ENCODE measurements at places on chromosomes 6 and 20.

DNA sequence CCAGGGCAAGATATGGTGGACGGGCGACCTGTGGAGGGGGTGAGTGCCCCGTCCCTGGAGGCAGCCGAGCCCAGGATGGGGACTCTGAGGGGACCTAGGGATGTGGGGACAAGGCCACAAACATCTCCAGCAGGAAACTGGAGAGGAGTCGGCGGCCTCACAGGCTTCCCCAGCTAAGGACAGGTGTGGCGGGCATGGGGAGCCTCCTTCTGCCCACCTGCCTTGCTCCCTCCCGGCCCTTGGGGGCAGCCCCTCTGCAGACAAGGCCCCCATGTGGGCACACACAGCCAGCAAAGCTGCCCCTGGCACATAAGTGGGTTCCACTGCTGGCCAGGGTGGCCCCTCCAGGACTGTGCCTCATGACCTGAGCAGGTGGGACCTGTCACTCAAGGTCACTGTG, 4.6 kb downstream of the CHRNA4 start:
- DNase-seq = no peak

DNA sequence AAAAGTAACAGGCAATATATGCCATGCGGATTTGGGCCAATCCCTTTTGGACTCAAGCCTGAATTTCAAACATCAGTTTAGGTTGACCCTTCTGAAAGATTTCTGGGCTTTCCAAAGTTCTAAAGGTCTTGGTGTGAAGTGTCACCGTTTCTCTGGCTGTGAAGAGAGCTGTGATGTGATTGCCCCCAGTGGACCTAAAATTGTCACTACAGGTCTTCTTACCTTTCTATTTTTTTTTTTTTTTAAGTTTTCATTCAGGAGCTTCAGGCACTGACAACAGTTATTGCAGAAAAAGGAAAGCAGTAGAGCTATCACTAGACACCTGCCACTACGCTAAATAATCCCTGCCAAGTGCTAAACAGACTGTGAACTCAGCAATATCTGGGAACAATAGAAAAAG, 75.7 kb upstream of the OPRM1 start:
- DNase-seq = no peak

DNA sequence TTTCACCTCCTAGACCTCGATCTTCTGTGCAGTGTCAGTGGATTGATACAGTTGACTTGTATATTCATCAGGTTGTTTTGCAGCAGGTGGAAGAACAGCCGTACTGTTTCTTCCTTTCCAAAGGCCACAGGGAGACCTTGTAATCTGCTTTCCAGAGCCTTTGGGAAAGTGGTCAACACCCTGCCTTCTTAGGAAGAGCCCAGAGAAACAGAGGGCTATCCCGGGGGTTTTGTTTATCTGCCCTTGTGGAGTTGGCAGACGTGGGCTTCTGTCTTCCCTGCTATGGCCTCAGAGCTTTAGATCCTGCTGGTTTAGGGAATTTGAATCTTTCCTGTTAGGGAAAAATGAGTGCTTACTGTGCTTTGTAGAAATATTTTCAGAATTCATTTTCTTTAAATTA, 19.6 kb downstream of the STX16 start:
- no peak for DNase-seq

DNA sequence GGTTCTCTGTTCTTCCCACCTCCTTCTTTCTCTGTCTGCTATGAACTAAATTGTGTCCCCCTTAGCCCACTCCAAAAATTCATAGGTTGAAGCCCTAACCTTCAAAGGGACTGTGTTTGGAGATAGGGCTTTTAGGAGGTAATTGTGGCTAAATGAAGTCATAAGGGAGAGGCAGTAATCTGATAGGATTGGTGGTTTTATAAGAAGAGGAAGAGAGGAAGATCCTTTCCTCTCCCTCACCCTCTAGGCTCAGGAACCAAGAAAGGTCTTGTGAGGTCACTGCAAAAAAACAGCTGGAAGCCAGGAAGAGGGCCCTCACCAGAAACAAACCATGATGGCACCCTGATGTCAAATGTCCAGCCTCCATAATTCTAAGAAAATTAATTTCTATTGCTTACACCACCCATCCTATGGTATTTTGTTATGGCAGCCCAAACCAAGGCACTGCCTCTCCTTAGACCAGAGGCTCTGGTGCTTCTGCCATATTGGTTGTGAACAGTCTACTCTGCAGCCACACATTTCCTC, 135.1 kb upstream of the COL21A1 start:
- DNase-seq = no peak

DNA sequence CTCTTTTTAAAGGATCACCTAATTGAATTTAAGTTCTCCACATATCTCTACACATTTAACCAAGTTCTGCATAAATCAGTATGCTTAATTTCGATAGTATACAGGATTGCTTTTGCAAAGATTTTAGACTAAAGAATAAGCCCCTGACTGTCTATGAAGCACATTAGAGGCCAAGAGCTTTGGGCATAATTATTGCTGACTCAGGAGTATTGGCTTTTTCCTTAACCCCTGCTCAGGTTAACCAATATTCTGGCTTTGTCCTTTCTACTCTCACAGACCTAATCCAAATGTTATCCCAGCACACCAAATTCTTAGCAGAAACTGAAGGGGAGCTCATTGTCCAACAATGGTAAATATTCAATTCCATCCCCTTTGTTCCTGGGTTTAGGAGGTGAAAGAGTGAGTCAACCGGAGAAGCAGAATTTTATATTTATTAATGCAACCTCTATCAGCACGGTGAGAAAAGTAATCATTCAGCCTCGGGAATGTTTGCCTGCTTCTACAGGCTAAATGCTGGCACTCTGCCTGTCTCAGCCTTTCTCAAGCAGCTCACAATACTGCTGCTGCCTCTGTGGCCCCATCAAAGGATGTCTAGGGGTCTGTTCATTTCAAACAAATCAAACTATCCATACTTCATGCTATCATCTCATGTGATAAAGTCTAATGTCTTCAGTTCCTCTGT, 125.0 kb downstream of the SIM1 start:
- no peak for DNase-seq

GRCh38 chr20:20199361-20200160, 147.2 kb downstream of the CFAP61 start:
- no peak for DNase-seq

GRCh38 chr20:18984238-18985200, 170.9 kb downstream of the SCP2D1 start:
- DNase-seq = no peak

GRCh38 chr6:49546331-49546730, 4.1 kb upstream of the C6orf141 start:
- no peak for DNase-seq

DNA sequence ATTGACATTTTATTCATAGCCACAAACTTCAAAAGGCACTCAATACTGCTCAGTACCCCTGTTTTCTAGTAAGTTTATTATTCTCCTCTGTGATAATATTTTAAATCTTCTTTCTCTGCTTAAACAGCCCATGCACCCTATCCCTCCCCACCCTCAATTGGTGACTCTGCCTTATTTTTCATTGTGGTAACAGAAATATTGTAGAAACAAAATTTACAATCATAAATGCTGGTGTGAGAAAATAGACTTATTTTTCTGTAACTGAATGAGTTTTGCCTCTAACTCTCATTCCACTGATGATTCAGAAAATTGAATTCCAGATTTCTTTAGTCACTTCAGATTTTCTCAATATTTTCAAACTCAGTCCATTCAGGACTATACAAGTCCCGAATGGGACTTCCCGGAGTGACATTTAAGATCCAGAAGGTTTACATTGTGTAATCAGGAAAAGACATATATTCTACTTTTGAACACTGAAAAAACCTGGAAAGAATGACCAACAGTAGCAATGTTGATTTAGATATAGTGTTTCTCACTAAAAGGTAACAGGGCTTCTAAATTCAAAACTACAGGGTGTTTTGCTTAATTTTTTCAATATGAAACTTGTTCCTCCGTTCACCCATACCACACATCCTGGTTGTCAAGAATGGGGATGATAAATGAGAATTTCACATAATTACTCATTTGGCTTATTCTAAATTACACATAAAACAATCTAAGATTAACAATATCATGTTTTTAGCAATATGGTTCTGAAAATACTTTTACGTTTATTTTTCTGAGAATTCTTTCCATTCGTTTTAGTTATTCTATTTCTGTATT, 34.8 kb upstream of the UST start:
- no peak for DNase-seq

DNA sequence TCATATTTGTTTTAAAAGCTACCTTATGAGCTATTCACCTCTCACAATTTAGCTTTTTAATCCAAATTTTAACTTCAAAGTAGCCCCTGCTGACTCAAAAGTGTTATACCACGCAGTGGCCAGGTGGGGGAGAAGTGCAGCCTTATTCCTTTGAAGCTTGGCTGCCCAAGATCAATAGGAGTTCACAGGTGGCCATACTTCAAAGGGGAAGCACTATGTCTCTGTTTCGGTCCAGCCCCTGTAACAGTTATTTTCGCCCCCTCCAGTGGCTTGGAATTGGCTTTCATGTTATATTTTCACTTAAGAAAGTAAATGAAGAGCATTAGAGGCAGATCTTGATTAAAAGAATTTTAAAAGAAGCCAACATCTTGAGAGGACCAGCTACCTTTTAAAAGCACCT, 608.4 kb downstream of the EPHA7 start:
- no peak for DNase-seq

DNA sequence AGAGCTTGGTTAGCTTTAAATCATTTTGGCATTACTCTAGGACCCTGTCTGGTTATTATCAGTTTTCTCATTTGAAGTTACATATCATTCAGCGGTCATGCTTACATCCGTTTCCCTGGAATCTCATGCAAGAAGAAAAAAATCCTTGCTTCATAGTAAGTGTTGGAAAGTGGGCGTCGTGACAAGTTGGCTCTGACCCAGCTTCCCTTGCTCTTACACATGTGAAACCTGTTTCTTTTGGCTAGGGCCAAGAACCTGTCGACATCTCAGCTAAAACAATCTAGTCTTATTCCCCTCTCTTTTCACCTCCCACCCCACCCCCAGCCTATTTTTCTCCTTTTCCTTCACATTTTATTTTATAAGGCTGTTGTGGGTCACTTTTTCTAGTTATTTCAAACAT, 45.5 kb downstream of the ANKS1A start:
- no peak for DNase-seq

GRCh38 chr20:1562622-1563021, 5.1 kb upstream of the SIRPD start:
- DNase-seq = no peak

GRCh38 chr20:57658833-57659516, 38.7 kb upstream of the ZBP1 start:
- no peak for DNase-seq

DNA sequence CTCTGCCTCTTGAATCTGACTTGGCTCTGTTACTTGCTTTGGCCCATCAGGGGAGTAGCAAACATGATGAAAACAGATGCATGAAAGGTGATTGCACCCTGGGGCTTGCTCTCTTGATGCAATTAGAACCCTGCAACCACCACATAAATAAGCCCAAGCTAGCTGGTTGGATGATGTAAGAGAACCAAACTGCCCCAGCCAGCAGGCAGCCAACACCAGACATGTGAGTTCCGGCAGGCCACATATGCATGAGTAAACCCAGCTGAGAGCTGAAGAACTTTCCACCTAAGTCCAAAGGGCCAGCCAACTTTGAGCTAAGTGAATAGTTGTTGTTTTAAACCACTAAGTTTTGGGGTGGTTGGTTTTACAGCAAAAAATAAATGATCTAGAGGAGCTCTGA, 268.4 kb downstream of the FARS2 start:
- no peak for DNase-seq

DNA sequence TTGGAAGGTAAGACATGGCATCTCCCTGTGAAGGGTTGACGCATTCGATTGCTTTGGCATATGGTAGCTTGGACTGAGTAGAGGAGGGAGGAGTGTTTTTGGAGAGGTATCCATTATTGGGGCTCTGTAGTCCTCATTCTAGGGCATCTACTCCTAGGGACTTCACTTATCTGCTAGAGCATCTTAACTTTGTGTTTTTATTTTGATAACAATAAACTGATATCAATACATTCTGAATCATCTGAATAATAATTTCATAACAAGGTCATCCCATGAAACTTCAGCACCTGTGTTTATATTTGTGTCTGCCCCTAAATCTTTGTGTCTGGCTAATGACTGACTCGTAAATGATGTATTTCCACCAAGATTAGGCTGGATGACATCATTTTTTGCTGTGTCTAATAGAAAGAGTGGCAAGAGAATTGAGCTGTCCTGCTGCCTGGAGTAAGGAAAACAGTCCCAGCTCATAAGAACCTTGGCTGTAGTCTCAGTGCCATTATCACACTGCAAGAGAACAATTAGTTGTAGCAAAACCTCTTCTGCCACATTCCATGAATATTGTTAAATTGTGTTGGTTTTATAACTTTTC, 288.5 kb downstream of the PRL start:
- no peak for DNase-seq

DNA sequence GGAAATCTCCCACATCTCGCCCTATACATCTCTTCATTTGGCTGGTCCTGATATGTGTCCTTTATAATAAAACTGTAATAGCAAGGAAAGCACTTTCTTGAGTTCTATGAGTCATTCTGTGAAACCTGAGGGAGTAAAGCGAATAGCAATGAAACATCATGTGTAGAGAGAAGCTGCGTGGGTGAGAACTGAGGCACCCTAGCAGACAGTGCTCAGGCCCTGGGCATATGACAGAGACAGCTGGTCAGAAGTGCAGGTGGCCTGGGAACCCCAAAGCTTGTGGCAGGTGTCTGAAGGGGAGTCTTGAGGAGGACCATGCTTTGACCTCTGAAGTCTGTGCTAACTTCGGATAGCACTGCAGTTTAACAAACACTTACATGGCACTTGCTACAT, 1.3 kb upstream of the BLOC1S5 start:
- DNase-seq = no peak

- DNase-seq = no peak
Measured at GRCh38 chr6:13990796-13991195, 66.0 kb downstream of the RNF182 start.

DNA sequence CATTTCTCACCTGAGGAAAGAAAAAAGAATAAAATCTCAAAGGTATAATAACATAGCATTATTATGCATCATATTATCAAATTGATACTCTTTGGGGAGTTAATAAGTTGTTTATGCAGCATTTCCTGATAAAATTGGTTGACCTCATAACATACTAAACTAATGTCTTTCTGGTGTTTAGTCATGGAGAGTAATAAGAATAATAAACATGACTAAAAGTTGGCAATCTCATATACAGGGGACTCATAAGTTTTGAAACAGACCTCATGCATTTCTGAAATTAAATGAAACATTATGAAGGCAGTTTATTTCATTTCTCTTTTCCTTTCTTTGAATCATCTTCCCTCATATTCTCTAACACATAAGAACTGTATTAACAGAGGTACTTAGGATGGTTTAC, 60.5 kb upstream of the PRDM1 start:
- DNase-seq = no peak

GRCh38 chr20:24612799-24613775, 143.7 kb downstream of the SYNDIG1 start:
- no peak for DNase-seq

GRCh38 chr6:32047855-32048766, 9.9 kb downstream of the CYP21A2 start:
- peak; percentile 41 for DNase-seq

Data from stimulated activated CD8-positive, alpha-beta memory T cell treated with anti-CD3 and anti-CD28 coated beads, Interleukin-2, amount 100 ng/mL, for 1 hour (primary cell).